ENCODE measurements at places on chromosomes 11 and 22. TPM values are rescaled to one million over a fixed set of nuclear protein-coding genes. Genes with fewer than 3 reads are reported as not detected.

The CRYBA4 gene
- total RNA-seq, result not detected

The LMNTD2 gene
- total RNA-seq, result 6.7 TPM

The POLA2 gene
- total RNA-seq, result 15.5 TPM

The HORMAD2 gene
- not detected for total RNA-seq

The PDGFD gene
- total RNA-seq, result 13.1 TPM

The F2 gene
- 0.71 TPM for total RNA-seq

The OR4D6 gene
- not detected for total RNA-seq

The BATF2 gene
- total RNA-seq, result not detected

The ZNF70 gene
- total RNA-seq, result 9.0 TPM

The TRIM29 gene
- 0.41 TPM for total RNA-seq

The NLRP14 gene
- not detected for total RNA-seq

The APOBEC3C gene
- 3.5 TPM for total RNA-seq

All from Caki2 (cell line).